ENCODE measurements at places on chromosomes 11 and 22. TPM values are rescaled to one million over a fixed set of nuclear protein-coding genes. Genes with fewer than 3 reads are reported as not detected.

ENTHD1 gene
- total RNA-seq = 0.35 TPM

DNA sequence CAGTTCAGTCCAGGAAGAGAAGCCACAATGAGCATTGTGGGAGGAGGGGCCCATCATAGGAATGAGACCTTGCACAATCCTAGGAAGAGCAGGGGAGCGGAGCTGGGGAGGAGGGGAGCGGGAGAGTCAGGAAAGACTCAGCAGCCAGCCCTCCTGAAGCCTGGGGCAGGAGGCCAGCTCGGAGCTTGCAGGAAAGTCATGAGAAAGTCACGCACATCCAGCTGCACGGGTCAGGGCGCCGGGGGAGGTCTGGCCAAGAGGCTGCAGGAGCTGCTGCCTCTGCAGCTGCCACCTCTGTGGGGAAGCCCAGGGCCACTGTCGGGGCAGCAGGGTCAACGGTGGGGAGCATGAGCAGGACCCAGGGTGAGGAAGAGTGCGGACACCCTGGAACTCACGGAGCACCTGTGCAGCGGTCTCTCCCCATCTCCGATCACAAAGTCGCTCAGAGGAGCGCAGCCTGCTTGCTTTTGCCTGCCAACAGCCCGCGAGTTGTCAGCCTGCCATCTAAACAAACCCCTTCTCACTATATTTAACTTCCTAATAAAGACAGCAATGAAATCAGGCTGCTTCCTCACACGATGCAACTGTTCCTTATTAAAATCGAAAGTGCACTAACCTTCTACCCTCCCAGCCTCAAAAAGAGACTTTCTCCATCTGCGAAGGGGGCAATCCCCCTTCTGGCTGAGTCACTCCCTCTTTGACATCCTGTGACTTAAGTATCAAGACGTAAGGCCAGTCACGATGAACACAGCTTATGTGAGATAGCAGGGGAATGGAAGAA is 52.9 kb upstream of the RTL6 start:
- DNase-seq = no peak

DNA sequence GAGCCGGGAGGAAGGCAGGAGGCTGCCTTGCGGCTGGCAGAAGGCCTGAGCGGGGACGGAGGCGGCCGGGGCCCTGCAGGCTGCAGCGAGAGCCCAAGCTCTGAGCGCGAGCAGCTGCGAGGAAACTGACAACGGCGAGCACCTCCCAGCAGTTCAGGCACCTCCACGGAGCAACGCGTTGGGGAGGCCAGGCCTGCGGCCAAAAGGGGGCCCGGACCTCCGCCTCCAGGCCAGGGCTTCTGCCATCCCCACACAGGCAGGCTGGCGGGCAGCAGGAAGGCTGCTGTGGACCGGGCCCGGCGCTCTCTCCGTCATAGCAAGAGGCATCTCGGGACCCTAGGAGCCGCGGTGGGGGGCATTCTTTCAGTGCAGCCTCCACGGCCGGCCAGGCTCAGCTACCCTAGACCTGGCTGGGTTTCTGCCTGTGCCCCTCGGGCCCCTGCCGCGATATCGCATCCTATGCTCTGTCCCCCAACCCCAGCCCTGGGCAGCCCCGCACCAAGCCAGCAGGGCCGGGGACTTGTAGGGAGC is 22.9 kb upstream of the SLC22A12 start:
- DNase-seq = no peak

GRCh38 chr11:60743058-60743457 is 13.6 kb upstream of the MS4A15 start:
- DNase-seq = no peak

GRCh38 chr11:112179601-112180000 is 4.3 kb downstream of the BCO2 start:
- DNase-seq = no peak

GRCh38 chr11:16741473-16741872 is 3.0 kb downstream of the C11orf58 start:
- DNase-seq = no peak

DNA sequence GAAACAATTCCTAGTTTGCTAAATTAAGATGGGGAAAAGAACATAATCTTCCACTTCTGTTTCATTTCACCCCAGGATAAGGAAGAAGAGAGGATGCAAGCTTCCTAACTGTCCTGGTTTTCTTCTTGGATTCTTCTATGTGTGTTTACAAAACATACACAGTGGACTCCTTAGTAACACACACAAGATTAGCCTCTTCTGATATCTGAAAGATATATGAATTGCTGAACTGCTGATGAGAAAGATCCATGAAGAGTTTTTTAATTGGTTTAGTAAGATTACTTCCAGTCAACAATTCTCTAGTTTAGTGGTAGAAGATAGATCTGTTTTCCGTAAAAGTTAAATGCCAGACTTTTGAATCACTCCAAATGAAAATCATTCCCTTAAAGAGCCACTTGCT is 86.8 kb downstream of the WT1 start:
- no peak for DNase-seq

- DNase-seq = no peak
These were observed 12.0 kb upstream of the ZDHHC13 start for GRCh38 chr11:19105011-19105410.

- DNase-seq = no peak
These were observed 35.5 kb downstream of the PIWIL4 start for GRCh38 chr11:94602430-94603372.

MS4A1 gene
- 0.70 TPM for total RNA-seq

GRAMD1B gene
- 27.9 TPM for total RNA-seq

DNA sequence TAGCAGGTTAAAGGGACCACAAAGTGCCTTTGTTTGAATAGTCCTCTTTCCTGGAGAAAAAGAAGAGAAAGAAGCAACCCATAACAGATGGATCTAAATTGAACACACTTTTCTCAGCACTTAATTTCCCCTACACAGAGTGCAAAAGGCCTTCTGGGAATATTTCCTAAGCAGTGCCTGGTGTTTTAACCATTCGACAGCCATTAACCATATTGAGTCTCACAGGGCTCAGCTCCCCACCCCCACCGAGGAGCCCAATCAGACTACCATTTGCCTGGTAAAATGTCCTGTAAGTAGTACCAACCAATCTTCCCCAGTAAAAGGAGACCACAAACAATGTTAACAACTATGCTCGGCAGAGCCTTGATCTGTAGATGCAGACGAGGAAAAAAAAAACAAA is 40.7 kb upstream of the SLC6A5 start:
- DNase-seq = no peak

HPX gene
- total RNA-seq = 0.27 TPM

GRCh38 chr22:27670701-27671412 is 130.7 kb downstream of the MN1 start:
- no peak for DNase-seq

ZNF215 gene
- 0.73 TPM for total RNA-seq

GRCh38 chr11:69293819-69294505 is at the start of gene MYEOV:
Gene MYEOV (plus strand): TSS chr11:69294155. CDS start chr11:69295355, 1,200 bp downstream.
- DNase-seq = no peak

DNA sequence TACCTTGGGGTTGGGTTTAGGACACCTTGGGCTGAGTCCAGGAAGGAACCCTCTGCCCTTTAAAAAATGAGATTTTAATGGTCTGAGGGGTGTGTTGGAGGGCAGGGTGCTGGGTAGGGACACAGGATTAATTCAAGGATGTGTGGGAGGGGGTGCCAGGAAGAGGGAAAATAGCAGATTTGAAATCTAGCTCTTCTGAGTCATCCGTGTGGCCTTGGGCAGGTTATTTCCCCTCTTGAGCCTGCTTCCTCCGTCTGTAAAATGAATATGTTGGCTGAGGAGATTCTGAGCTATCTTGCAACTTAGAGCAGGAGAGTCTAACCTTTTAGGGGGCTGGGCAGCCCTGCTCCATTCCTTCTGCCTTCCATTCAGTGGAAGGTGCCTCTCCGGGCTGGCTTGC is 3.0 kb downstream of the TSPAN18 start:
- no peak for DNase-seq
